Cardiac muscle cell (in vitro differentiated cells and primary cell): ENCODE measurements at places on chromosomes 16 and 17.

DNA sequence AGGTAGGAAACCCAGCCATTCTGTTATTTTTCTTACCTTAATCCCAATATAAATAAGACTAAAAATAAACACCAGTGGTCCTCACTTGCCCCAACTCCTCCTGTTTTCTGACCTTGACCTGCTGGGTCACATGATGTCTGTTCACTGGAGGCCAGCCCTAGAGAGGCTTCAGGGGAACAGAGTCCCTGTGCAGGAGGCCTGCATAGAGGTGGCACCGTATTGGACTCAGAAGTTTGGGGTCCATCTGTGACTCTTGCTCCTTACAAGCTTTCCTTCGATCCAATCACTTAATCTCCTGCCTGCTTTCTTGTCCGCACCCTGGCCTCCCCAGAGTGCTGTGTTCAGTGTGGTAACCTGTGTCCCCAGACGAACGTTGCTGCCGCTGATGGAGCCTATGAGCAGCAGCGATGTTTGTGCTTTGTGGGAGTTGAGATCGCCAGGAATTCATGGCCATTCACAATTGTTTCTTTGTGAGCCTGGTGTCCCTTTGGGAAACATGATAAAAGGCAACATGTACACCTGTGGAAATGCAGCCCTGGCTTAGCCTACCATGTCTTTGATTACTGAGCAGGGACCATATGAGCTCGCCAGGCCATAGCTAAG, 4.7 kb downstream of the IGSF6 start:
- H3K36me3 ChIP-seq: no peaks in the 10 kb centered on the region
- no peak overlapping the region for H3K27ac ChIP-seq
- DNase-seq: no peak

DNA sequence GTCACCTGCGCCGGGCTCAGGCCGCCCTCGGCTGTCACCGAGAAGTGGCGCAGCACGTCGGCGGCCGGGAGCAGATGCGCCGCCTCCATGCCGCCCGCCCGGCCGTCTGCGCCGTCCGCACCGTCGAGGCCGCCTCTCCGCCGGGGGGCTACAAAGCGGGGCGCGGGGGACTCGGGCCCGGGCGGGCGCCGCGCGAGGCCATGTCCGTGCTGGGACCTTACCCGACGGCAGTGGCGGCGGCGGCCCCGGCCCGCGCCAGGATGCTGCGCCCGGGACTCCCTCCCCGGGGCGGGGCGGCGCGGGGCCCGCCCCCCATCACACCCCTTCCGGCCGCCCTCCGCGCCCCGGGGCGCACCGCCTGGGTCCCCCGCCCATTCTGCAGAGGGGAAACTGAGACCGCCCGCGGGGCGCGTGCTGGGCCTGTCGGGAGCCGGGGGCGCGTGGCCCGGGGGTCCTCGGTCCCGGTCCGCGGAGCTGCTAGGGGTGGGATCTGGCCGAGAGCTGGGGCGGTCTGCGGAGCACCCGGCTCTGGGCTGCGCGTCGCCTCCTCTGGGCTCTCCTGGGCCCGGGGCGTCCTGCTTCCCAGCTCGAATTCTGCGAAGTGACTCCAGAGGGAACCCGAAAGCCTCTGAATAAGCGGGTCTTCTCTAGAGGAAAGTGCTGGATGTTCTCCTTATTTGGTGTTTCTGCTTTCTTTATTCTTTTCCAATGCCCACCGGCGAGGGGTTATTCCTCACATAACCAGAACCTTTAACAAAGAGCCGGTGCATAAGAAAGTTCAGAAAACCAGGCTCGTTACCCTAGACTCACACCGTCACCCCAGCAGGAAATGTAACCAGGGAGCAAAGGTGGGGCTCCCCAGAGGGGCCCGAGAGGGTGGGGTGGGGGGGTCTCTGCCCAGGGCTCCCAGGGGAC, at the start of gene ATP2A3:
ATP2A3 (minus strand) TSS at position 235 of the 915 bp plus-strand sequence; CDS start at position 89, 146 bp downstream.
- peak within 1 kb of the TSS; percentile 19 for H3K4me3 ChIP-seq
- H3K4me1 ChIP-seq: peaks cover 15% of the 10 kb centered on the region
- peak; percentile 31 for DNase-seq
- H3K27ac ChIP-seq: no peak within 1 kb of the TSS

- no peak overlapping the region for H3K27ac ChIP-seq
- no peaks in the 10 kb centered on the region for H3K36me3 ChIP-seq
- H3K4me1 ChIP-seq: no peaks in the 10 kb centered on the region
Observed at GRCh38 chr16:15427648-15428239, 6.6 kb upstream of the BMERB1 start.

DNA sequence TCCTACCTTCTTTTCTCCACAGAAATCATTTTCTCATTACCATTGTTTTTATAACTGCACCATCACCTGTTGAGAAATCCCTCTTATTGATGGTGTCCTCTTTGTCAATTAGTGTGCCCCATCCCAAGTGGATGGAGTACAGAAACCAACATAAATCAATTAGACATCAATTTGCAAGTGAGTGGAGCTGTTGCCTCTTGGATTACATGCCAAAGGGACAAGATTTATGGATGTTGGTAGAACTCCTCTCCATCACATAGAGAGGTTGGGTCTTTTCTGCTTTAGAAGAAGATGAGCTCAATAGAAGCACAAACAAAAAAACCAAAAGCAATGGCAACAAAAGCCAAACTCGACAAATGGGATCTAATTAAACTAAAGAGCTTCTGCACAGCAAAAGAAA, 973.5 kb downstream of the CDH11 start:
- H3K36me3 ChIP-seq: no peaks in the 10 kb centered on the region
- no peak overlapping the region for H3K27ac ChIP-seq
- no peaks in the 10 kb centered on the region for H3K4me1 ChIP-seq

GRCh38 chr16:52123061-52123839, 423.7 kb downstream of the TOX3 start:
- H3K27me3 ChIP-seq: no peaks in the 10 kb centered on the region
- no peak overlapping the region for H3K27ac ChIP-seq
- no peak for DNase-seq
- no peaks in the 10 kb centered on the region for H3K36me3 ChIP-seq

DNA sequence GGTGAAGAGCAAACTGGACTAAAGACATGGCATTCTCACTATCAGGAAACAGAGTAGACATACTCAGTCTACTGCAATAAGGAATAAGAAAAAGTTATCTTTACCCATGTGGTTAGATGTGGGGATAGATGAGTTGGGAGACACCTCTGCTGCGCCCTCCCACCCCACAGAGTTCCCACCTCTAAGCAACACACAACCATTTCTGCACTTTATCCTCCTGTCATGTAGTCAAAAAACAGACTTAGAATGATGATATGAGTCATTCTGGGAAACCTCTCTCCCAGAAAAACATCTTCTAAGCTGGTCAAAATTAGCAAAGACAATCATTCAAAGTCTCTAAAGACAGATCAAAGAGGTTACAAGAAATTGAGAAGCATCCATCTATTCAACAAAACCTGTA, 94.9 kb downstream of the CACNG1 start:
- H3K4me1 ChIP-seq: no peaks in the 10 kb centered on the region
- no peak overlapping the region for H3K27ac ChIP-seq
- H3K27me3 ChIP-seq: no peaks in the 10 kb centered on the region
- no peak overlapping the region for H3K4me3 ChIP-seq
- peaks cover 17% of the 10 kb centered on the region for H3K36me3 ChIP-seq

- peaks cover 12% of the 10 kb centered on the region for H3K4me1 ChIP-seq
Observed at GRCh38 chr17:73343739-73344454, 32.1 kb upstream of the CDC42EP4 start.

- H3K27ac ChIP-seq: no peak overlapping the region
- no peaks in the 10 kb centered on the region for H3K4me1 ChIP-seq
- H3K4me3 ChIP-seq: no peak overlapping the region
- no peak for DNase-seq
Observed at GRCh38 chr16:24652803-24653202, 76.6 kb upstream of the TNRC6A start.

DNA sequence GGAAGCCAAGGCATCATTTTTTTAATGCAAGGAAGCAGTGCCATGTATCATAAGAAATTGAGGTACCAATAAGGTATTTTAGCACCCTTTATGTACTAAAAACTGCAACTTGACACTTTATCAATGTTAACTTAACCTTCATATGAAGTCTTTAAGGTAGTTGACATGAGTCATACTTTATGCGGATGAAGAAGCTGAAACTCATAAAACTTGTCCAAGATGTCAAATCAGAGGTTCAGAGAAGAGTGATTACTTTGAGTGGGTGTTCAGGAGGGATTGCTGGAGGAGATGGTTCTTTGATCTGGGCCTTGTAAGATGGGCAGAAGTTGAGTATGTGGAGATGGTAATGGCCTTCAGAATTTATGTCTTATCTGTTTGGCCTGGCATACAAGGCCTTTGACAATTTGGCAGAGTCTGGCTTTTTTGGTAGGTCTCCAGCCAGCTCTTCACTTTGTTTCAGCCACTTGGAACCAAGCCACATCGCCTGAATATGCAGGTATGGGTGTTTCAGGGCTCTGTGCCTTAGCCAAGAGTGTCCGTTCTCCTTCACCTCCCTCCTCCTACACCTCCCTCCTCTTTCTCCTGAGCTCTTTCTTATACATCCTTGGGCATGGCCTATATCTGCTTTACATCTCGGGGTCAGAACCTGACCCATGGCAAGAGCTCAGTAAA, 23.7 kb downstream of the YPEL2 start:
- H3K4me3 ChIP-seq: no peak overlapping the region
- peaks cover 28% of the 10 kb centered on the region for H3K4me1 ChIP-seq
- no peak for DNase-seq

DNA sequence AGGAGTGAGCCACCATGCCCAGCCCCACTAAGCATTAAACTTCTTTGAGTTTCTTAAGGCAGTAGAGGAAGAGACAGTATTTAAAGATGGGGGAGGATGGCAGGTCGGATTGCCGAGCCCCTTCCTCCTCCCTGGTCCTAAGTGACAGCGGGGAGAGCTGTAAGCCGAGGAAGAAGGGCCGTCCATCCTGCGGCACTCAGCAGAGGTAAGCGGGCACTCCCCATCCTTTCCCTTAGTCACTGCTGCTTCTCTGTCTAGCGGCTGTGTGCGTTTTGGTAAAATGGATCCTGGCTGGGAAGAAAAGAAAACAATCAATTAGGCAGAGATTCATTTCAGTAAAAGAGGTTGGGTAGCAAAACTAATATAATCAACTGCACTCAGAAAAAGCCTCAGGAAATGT, 13.9 kb downstream of the DNAAF1 start:
- H3K27ac ChIP-seq: no peak overlapping the region
- DNase-seq: no peak
- H3K27me3 ChIP-seq: peaks cover under 1% of the 10 kb centered on the region
- H3K4me1 ChIP-seq: no peaks in the 10 kb centered on the region
- no peak overlapping the region for H3K4me3 ChIP-seq

DNA sequence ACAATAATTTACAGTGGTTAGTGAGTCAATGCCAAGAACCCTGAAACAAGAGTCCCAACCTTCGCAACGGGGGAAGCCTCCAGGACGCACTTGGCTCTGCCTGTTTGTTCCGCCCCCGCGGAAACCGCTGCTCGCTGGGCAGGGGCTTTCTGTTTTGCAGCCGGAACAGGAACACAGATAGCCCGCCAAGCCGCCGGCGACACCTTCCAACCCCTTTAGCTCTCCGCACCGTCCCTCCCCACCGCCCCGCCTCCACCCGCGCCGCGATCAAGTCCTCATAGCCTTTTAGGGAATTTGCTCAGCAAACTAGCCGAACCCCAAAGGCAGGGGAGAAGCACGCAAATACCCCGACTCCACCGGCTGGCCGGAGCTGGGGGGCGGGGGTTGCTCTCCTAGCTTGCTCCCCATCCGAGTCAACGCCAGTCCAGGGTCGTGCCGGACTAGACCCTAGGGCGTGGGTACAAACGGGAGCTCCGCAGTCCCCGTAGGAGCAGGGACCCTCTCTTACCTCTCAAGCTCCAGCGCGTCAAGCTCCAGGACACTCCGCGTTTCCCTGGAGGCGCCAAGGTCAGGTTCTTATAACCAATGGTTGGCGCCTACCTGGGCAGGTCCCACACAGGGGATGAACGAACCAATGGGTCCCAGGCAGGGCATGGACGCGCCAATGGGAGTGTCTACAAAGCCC, at the start of gene SLFN13:
SLFN13 (minus strand) TSS at position 553 of the 685 bp plus-strand sequence. CDS start 3,086 bp downstream, outside the sequence.
- no peak within 1 kb of the TSS for H3K27ac ChIP-seq
- DNase-seq: peak; percentile 67
- no peaks in the 10 kb centered on the region for H3K4me1 ChIP-seq
- H3K36me3 ChIP-seq: no peaks in the 10 kb centered on the region

- H3K27ac ChIP-seq: no peak overlapping the region
- no peaks in the 10 kb centered on the region for H3K27me3 ChIP-seq
- no peak overlapping the region for H3K4me3 ChIP-seq
- DNase-seq: no peak
Observed at GRCh38 chr16:74558873-74559272, 48.0 kb downstream of the GLG1 start.

DNA sequence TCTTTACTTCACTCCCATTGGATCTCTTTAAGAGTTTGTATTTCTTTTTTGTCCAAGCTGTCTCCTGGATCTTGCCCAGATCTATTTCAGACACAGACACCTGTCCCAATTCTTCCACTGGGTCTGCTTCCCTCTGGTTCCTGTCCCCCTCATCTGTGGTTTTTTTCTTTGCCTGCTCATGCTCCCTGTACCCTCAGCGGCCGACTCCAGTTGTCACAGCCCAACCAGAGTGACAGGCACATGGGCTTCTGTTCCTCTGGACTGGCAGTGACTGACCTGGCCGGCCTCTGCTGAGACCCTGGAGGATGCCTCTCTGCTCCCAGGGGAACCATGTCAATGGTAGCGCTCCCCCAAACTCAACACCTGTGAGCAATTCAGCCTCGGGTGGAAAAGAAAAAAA, 142.6 kb downstream of the WSCD1 start:
- H3K27ac ChIP-seq: no peak overlapping the region
- no peak overlapping the region for H3K4me3 ChIP-seq
- H3K36me3 ChIP-seq: no peaks in the 10 kb centered on the region
- H3K27me3 ChIP-seq: no peaks in the 10 kb centered on the region

DNA sequence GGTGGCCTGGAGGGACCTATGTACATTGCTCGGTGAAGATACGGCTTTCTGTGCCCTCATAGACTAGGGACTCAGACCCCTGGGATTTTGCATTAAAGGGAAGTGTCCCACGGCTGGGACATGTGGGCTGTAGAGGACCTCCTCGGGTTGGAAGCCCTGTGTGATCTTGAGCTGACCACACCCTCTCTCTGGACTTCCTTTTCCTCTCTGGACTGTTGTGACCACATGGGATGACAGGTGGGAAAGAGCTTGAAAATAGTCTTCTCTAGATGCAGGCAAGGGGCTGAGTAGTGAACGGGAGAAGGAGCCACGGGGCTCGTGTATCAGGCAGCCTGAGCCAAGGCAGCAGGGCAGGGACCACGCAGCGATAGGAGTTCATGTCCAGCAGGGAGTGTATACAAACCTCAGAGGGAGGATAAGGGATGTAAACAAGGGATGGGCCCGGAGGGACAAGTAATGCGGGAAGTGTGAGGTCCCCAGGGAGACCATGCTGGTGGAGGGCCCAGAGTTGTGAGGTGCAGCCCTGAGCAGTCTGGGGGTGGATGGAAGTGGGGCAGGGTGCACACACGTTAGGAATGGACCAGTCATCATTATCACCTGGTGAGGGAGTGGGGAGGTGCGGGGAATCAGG, 4.5 kb upstream of the SLC4A1 start:
- H3K27ac ChIP-seq: no peak overlapping the region
- H3K27me3 ChIP-seq: no peaks in the 10 kb centered on the region
- no peak for DNase-seq
- no peaks in the 10 kb centered on the region for H3K36me3 ChIP-seq

GRCh38 chr17:42850954-42851353, at the start of gene AOC3:
Gene AOC3 (plus strand): TSS chr17:42851199. CDS start chr17:42851344, 145 bp downstream.
- H3K4me1 ChIP-seq: peaks cover 6% of the 10 kb centered on the region
- no peak within 1 kb of the TSS for H3K27ac ChIP-seq
- no peaks in the 10 kb centered on the region for H3K36me3 ChIP-seq
- DNase-seq: peak; percentile 42
